Melanocyte of skin (primary cell): ENCODE measurements at places on chromosomes 4 and X. TPM values are rescaled to one million over a fixed set of nuclear protein-coding genes. Genes with fewer than 3 reads are reported as not detected.

The TNIP3 gene
- under 0.01 and 0.69 TPM in 2 replicates for total RNA-seq

The SLC4A4 gene
- total RNA-seq: under 0.01 and 0.36 TPM in 2 replicates

The CC2D2A gene
- total RNA-seq: 19.6 and 36.2 TPM in 2 replicates

The NAP1L3 gene
- total RNA-seq: 3.8 and 5.1 TPM in 2 replicates

The MRFAP1L1 gene
- 29.9 and 36.7 TPM in 2 replicates for total RNA-seq

The ANK2 gene
- total RNA-seq: 19.6 and 44.1 TPM in 2 replicates

The LSM6 gene
- total RNA-seq: 17.9 and 21.6 TPM in 2 replicates

The GSX2 gene
- not detected in 2 replicates for total RNA-seq
